ENCODE measurements at places on chromosomes 3 and 15.

DNA sequence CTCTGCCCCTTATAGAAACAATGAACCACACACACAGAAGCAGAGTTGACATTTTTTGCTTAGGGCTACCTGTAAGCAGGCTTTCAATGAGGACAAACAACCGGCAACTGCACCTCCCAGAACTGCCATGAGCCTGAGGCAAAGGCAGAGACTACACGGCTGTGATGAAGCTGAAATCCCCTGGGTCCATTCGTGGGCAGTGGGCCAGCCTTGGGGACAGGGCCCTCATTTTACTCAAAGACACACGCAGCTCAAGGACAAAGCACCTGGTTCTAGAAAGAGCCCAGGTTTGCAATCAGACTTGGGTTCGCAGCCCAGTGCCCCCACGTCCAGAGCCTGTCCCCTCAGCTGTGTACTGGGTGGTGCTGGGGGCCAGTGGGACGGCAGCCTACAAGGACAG is 17.9 kb downstream of the FAM174B start:
- DNase-seq: no peak

DNA sequence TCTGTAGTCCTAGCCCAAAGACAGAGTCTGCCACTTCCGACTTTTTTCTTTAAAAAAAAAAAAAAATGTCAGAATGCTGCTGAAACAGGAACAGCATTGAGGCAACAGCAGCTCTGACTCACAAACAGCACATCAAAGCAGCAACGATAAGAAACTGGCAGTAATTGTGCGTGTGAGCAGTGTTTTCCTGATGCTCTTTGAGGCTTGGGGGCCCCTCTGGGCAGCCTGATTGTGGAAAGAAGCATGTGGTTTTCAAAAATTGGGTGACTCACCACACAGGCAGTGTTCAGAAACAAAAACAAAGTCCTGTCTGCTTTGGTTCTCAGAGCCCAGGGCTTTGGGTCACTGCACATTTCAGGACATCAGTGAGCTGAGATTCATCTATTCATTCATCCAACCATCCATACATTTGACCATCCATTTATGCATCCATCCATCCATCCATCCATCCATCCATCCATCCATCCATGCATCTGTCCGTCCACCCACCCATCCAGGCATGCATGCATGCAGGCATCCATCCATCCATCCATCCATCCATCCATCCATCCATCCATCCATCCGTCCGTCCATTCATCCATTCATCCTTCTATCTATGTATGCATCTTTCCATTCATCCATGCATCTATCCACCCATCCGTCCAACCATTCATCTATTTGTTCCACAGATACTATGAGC is 308.4 kb downstream of the RPLP1 start:
- peak; percentile 84 for DNase-seq

DNA sequence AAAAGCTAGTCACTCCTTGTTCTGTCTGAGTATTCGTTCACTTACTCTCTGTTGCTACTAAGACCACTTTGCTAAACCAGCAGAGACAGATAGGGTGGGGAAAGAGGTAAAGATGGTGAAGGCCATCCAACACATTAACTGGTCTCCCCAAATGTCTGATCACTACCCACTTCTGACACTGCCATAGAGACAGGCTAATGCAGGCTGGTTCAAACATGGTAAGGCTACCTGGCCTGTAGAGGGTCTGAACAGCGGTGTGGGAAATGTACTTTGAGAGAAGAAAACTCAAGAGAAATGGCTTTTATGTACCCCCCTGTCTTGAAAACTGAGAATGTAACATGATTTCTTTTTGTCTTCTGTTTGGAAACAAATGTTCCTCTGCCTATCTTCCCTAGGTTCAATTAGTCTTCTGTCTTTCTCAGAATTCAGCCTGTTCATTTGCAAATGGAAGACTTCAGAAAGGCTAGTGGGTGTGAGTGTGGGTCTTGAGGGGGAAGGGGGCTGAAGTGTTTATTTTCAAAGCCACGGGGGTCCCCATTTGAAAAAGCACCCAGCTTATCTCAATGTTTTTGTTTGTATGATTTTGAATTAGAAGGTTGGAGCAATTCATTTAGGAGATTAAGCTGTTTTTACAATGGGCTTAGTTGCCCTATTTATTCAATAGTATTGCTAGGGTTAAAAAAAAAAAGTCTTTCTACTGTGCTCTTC is 15.8 kb downstream of the ALDH1A2 start:
- DNase-seq: no peak

- no peak for DNase-seq
These were observed 332.6 kb downstream of the PTPRG start for GRCh38 chr3:61893840-61894566.

GRCh38 chr3:149902498-149903139 is 68.1 kb downstream of the PFN2 start:
- no peak for DNase-seq

DNA sequence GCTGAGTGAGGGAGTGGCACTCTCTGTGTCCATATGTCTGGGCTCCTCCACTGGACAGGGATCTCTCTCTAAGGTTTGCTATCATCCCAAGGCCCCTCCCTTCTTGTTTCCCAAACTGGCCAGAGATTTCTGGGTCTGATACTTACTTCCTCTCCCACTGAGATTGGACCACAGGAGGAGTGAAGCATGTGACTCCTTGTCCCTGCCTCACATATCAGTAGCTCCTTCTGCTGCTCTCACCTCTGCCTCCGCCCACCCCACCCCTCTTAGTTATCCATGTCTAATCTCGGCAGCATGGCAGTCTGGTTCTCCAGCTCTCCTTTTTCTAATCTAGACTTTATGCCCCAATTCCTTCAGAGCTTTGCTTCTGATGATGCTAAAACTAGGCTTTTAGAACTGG is 223.1 kb downstream of the RPLP1 start:
- no peak for DNase-seq

DNA sequence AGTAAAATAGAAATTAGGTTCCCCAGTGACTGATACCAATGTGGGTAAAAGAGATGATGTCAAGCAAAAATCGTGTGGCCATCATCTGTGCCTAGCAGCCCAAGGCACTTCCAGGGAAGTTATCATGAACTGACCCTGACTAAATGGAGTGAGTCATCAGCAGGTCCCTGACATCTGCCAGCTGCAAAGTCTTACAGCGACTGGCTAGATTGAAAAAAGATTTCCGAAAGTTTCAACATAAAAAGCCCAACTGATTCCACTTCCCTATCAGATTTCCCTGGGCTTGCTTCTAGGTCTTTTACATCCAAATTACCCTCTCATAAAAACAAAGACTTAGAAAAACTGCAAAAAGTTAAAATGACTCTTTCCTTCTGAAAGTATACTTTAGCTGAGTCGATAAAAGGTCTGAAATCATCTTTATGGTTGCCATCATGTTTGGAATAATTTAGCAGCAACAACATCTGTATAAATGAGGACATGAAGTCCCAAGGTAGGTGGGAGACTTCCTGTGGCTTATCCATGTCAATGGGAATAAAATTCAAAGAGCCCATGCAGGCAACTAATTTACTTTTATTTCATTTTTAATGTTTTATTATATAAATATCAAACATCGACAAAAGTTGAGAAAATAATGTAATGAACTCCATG is 342.8 kb downstream of the ERC2 start:
- no peak for DNase-seq

- no peak for DNase-seq
These were observed 15.0 kb downstream of the CDCP1 start for GRCh38 chr3:45131201-45131600.

DNA sequence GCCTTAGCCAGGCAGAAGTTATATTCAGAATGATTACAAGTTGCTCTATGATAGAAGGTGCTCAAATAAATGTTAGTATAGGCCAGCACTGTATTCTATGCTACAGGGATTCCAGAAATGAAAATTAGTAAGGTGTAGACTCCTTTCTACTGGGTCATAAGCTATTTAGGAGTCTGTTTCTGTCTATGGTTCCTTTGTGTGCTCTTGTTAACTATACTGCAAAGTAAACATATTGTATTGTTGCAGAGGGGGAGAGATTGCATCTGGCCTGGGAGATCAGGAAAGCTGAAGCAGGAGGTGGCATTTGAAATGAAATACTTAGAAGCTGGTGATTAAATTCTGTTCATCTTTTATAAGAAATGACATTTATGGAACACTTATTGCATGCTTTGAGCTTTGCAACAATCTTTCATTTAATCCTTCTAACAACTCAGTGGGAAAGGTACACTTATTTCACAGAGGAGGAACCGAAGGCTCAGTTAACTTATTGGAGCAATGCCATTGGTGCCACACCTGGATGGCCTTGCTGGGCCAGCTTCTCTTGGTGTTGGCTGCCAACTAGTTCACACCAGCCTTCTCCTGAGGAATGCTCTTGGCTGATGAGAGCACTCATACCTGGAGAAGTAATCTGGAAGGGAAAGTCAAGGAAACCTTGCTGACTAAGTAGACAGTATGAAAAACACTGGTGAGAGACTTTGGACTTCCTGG is 39.1 kb downstream of the ABHD5 start:
- no peak for DNase-seq

GRCh38 chr3:184255291-184256039 is 5.9 kb downstream of the CAMK2N2 start:
- no peak for DNase-seq

- no peak for DNase-seq
These were observed 27.3 kb downstream of the CCDC33 start for GRCh38 chr15:74263466-74263865.

DNA sequence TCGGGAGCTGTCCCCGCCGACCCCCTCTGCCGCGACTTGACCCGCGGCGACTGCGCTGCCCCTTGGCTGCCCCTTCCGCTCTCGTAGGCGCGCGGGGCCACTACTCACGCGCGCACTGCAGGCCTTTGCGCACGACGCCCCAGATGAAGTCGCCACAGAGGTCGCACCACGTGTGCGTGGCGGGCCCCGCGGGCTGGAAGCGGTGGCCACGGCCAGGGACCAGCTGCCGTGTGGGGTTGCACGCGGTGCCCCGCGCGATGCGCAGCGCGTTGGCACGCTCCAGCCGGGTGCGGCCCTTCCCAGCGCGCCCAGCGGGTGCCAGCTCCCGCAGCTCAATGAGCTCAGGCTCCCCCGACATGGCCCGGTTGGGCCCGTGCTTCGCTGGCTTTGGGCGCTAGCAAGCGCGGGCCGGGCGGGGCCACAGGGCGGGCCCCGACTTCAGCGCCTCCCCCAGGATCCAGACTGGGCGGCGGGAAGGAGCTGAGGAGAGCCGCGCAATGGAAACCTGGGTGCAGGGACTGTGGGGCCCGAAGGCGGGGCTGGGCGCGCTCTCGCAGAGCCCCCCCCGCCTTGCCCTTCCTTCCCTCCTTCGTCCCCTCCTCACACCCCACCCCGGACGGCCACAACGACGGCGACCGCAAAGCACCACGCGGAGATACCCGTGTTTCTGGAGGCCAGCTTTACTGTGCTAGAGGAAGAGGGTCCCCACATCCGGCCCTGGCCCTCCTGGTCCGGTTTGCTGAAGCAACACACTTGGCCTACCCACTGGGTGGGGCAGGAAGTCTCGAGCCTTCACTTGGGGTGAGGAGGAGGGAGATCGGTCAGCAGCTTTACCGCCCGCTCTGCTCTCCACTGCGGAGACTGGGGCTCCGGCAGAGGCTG is at the start of gene RASSF1:
TSS of gene RASSF1 (minus strand) at position 389 of the 882 bp plus-strand sequence. CDS start at position 358, 31 bp downstream.
- DNase-seq: peak; percentile 76

- no peak for DNase-seq
These were observed 18.8 kb downstream of the MYO9A start for GRCh38 chr15:72099155-72099554.

- no peak for DNase-seq
These were observed 175.7 kb downstream of the SLC9A9 start for GRCh38 chr3:143672396-143673165.

GRCh38 chr3:177109688-177110330 is 87.5 kb downstream of the TBL1XR1 start:
- DNase-seq: peak; percentile 13

DNA sequence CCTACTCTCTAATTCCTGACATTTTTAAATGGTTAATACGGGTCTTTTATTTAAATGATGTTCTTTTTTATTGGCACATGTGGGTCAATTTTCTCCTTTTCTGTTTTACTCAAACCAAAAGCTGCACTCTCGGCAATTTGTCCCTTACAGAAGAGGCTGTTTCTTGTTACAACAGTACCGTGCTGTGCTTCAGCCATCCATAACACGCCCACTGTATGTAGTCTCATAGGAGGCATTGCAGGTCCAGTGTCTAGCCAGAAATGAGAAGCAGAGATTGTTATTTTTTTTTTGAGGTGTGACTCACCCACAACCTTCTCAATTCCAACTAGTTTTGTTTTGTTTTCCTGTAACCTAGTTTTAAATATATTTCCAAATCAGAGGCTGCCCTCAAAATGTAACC is 164.6 kb downstream of the GMNC start:
- DNase-seq: no peak

DNA sequence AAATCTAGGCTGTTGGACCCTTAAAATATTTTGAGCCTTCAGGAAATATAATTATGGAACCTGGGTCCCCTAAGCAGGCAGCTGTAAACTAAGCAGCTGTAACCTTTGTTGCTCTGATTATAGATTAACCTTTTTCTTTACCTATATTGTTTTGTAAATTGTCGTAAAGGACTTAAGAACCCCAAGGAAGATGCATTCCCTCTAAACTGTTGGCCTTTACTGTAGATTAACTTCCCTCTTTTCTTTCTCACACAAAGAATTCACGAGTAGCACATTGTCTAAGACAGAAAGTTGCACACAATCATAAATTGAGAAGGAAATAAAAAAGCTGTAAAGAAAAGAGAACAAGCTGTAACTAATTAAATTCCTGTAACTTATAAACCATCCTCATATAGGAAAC is 877.3 kb downstream of the ROBO2 start:
- no peak for DNase-seq

GRCh38 chr3:104632521-104632920 is 734.2 kb upstream of the ALCAM start:
- DNase-seq: no peak

DNA sequence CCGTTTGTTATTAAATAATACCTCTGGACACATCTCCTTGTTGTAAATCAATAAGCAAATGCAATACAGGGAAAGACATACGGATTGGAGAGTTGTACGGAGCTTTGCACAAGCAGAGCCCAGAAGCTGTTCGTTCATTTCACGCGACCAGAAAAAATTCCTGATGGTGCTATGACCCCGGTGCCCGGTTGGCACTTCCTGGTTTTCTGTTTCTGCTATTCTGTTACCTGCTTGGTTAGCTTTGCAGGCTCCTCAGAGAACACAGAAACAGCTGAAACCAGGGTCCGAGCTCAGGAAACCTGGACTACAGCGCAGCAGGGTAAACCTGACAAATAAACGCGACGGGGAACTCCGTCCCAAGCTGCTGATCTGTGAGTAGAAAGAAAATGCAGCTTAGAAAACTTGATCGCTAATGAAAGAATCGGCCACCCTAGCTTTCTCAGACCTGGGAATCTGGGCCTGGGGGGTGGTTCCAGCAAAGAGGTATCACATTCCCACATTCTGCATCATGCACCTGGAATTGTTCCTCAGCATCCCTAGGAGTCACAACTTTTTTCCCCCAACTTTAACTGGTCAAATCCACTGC is 845 bp downstream of the CNTN3 start:
- DNase-seq: no peak

DNA sequence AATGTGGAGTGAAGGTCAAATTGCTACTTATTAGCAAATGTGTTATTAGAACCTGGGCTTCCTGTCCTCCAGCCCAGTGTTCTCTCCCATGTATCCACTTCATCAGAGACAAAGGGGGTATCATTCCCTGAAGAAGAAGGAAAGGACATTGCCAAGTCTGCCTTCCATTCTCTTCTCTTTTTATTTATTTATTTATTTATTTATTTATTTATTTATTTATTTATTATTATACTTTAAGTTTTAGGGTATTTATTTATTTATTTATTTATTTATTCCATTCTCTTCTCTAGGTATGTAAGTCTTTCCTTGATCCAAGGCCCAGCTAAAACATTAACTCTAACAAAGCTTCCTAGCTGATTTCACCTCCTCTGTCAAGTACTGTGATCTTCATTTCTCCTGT is 277.8 kb upstream of the DNAJC19 start:
- no peak for DNase-seq

- DNase-seq: peak; percentile 7
These were observed 10.7 kb downstream of the GCNT3 start for GRCh38 chr15:59622289-59622688.

Data from CD4-positive, alpha-beta T cell treated with Interleukin-12 subunit alpha and Interleukin-12 subunit beta, for 1 hour (primary cell).